ENCODE measurements at places on chromosomes 7 and 10.
A peak's percentile ranks its signal among the peaks of the same experiment; 100 is the strongest.

DNA sequence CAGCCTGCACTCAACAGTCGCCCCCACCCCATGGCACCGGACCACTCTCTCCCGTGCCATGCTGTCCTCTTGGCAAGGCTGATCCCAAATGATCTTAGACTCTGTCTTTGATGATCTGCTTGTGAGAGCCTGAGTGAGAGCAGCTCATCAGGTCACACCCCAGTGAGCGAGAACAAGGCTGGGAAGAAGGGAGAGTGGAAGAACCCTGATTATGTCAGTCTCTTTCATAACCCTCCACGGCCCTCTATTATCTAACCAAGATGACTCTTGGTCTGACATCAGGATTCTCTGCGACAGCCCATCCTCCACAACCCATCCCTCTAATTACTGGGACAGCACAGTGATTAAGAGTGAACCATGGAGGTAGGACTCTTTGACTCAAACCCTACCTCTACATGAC, 53.1 kb upstream of the C7orf33 start:
- DNase-seq, result peak; percentile 67

- no peak for DNase-seq
These were observed 67.8 kb downstream of the TAF3 start for GRCh38 chr10:7886056-7886455.

GRCh38 chr10:66058594-66058993, 867.2 kb upstream of the LRRTM3 start:
- no peak for DNase-seq

DNA sequence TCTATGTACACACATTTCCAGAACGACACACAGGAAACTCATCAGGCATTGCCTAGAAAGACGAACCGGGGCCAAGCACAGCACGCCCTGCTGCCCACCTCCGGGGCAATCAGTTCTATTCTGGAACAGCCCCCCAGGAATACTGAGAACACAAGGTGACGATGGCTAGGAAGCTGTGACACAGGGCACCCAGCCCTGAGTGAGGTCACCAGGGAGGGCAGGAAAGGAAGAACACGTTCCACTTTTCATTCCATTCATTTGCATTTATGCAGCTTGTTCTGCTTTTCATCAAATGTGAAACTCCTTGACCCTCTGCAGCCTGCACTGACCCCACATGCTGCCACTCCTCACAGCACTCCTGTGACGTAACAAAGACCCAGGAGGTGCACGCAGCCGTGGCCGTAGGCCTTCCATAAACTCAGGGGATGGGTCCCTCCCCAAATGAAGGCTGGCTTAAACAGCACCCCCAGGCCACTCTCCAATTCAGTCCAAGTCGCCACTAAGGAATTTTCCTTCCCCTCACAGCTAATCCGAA, 28.9 kb downstream of the MAD1L1 start:
- DNase-seq, result no peak

DNA sequence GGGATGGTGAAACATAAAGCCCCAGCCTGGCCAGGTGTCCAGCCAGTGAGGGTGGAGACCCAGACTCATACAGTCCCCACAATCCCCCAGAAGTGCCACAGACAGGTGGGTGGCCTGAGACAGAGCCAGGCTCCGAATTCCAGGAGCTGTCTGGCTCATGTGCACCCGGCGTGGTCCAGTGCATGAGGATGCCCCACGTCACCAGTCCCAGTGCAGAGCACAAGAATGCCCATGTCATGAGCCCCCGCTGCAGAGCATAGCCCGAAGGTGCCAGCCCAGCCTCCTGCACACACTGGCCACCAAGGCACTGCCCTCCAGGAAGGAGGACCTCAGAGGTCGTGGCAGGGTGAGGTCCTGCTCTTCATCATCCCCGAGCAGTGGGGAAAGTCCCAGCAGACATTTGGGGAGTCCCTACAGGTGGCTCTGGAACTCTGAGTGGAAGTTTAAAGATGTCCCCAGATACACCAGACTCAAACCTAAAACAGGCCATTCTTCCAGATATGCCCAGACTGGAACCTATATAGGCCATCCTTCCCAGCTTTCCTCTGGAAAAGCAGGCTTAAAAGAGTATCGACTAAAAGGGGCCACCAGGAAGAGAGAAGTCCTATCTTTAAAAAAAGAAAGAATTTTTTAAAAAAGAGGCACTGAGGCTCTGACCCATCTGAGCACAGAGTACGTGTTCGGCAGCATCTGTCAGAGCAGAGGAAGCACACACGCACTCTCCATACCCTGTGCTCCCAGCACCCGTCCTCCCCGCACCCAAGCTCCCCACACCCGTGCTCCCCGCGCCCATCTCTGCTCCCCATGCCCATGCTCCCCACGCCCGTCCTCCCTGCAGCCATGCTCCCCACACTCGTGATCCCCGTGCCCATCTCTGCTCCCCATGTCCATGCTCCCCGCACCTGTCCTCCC, 11.5 kb downstream of the DIP2C start:
- no peak for DNase-seq

- no peak for DNase-seq
These were observed 31.4 kb downstream of the TCERG1L start for GRCh38 chr10:131280101-131280500.

GRCh38 chr7:38178004-38178694, at the start of gene STARD3NL:
STARD3NL (plus strand) TSS chr7:38178245; CDS start chr7:38207505, 29,260 bp downstream.
- DNase-seq, result peak; percentile 100

GRCh38 chr7:30164567-30164966, 29.8 kb downstream of the MTURN start:
- DNase-seq, result peak; percentile 84

- no peak for DNase-seq
These were observed 95.2 kb upstream of the ZNF716 start for GRCh38 chr7:57354679-57355338.

GRCh38 chr10:118003126-118003525, 43.6 kb downstream of the RAB11FIP2 start:
- no peak for DNase-seq

GRCh38 chr10:7230951-7231350, 179.9 kb downstream of the SFMBT2 start:
- DNase-seq, result no peak

DNA sequence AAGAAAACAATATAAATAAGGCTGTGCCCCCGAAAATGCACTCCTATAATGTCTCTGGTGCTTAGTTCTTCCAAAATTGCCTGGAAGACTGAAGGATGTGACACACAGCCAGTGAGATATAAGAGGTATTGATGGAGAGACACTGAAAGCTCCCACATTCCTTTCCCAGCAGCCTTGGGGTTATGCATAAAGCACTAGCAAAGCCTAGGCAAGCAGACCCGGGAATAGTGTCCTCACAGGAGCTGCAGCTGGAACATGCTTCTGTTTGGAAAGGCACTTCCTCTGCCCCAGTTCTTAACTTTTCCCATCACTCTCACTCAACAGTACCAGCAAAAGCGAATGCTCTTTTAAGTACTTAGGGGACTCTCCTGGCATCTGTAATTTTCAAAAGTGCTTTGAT, 178.0 kb downstream of the AMPH start:
- peak; percentile 8 for DNase-seq

DNA sequence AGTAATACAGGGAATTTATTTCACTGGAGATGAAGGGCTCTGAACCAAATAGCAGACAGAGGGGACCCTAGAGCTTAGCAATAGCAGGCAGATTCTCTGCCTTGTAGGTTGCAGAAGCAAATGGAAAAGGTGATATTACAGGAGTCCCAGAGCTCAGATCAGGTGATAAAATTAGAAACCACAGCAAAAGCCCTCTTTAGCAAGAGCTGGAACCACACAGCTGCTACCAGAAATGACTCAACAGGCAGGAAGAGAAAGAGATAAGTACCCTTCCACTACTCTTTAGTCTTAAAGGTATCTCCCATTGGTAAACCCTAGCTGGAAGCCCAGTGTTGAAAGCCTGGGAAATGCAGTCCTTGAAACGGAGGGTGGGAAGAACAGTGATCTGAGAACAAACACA, 535.6 kb upstream of the GHITM start:
- no peak for DNase-seq

- peak; percentile 17 for DNase-seq
These were observed 455.6 kb upstream of the ANKRD30A start for GRCh38 chr10:36669615-36670352.

- DNase-seq, result no peak
These were observed 163.7 kb upstream of the AOAH start for GRCh38 chr7:36887969-36888368.

DNA sequence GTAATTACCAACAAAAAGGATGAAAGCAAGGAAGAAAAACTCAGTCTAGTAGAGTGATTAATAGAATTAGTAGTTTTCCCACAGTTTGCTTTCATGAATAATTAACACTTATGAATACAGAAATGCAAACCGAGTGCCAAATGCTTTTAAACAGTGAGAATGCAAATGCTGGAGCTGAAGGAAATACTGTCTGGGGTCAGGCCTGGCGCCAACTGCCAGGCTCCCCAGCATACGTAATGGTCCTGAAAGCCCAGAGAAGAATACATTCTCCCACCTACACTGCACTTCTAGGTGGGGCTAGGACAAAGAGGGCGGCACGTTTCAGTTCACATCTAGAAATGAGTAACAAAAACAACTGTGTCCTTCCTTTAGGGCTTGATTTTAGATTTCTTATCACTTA, 30.0 kb downstream of the GLUD1 start:
- DNase-seq, result no peak

GRCh38 chr10:5691786-5692185, 7.1 kb downstream of the TASOR2 start:
- no peak for DNase-seq

- DNase-seq, result peak; percentile 58
These were observed 185.6 kb downstream of the ANK3 start for GRCh38 chr10:60203993-60204618.

DNA sequence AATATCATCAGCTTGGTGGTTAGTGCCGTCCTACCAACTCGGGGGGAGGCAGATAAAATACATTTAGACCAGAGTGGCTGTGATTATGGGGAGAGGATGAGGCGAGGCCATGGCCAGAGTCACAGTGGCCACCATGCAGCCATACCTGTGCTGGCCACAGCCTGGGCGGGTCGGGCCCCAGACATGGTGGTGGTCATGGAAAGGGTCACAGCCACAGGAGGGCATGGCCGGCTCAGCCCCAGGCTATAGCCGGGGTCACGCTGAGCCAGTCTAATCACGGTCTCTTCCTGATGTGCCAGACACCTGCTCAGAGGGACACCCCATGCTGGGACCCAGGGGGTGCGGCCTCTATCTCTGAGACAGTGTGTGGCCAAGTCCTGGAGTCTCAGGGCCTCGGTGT, 10.2 kb downstream of the ADGRA1 start:
- DNase-seq, result no peak

- DNase-seq, result no peak
These were observed 1.3 kb upstream of the SCD start for GRCh38 chr10:100345570-100346330.

DNA sequence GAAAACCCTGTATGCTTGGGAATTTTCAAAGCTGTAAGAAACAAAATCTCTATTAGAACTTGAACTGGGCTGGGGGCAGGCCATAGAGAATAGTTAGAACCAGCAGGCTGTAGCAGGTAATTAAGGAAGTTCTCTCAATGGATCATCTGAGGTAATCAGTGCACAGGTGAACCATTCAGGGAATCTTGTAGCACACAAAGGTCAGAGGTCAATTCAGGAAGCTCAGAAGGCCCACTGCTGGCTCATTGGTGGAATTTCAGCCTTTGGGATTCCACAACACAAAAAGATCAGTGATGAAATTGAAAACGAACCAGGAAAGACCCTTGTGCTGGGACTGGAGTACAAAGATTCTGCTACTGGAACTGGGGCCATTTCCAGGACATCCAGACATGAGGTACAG, 82.0 kb downstream of the TMEM168 start:
- peak; percentile 19 for DNase-seq

GRCh38 chr10:95663496-95663895, 7.0 kb upstream of the ALDH18A1 start:
- no peak for DNase-seq

GRCh38 chr7:47953822-47954221, 5.6 kb upstream of the PKD1L1 start:
- no peak for DNase-seq

- peak; percentile 87 for DNase-seq
These were observed 938 bp upstream of the CADPS2 start for GRCh38 chr7:122887198-122887597.

DNA sequence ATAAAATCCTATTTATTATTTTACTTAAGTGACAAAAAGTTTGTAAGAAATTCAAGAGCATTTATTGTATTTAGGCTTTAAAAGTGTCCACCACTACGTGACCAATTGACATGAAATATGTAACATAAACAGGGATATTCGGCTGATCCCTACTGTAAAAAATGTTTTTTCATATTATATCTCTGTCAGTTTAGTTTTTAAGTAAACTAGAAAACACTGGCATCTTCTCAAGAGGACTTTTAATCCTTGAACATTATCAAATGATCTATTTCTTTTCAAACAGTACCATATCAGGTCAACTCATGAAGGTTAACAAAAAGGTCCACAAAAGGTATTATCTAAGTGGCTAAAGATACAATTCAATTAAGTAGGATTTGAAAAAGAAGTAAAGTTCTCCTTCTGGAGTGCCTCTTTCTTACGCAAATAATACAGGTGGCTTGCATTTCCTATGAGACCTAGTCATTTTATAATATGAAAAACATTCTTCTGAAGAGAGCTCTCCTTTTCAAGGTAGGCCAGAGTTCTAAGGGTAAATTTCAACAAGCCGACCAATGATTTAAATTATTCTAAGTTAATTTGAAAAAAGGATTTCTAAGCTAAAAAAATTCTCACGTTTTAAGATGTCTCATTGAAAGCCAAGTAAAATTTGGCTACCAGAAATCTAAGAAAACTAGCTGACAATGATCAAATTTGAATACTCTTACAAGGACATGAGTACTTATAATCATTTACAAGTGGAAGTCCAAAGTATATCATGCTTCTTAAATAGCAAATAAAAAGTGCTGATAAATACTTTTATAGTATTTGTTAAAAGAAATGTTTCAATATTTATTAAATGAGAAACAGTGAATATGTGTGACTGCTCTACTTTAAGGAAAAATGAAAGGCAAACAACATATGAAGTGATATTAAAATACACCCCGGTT, 133.5 kb downstream of the NRBF2 start:
- peak; percentile 68 for DNase-seq

DNA sequence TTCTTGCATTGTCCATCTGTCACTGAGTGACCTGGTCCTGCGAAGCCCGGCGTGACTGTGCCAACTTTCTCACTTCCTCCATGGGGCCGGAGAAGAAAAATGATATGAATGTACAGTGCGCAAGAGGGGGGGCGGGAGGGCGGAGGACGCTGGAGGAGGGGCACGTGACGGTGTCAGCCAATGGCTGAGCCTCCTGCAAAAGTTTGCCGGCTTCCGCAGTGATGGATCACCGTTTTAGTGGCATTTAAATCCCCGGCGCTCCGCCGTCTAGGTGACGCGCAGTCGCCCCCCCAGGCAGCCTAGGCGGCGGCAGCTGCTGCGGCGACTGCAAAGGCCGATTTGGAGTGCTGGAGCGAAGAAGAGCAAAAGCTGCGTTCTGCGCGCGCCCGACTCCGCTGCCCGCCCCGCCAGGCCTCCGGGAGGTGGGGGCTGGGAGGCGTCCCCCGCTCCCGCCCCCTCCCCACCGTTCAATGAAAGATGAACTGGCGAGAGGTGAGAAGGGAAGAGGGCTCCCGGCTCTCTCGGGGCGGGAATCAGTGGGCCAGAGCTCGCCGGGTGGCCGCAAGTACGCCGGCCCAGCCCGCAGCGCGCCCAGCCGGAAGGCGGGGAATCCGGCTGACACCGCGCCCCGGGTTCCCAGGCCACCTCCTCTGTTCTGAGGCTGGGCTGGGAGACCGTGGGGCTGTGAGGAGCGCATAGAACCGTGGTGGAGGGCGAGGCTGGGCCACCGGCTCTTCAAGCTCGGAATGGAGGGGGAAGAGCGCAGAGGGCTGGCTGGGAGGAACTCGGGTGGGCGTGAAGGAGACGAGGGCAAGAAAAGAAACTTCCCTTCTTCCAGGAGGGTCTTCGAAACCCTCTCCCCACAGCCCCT, at the start of gene HOXA1:
TSS of gene HOXA1 (minus strand) at position 104 of the 871 bp plus-strand sequence. CDS start at position 16, 88 bp downstream.
- peak; percentile 71 for DNase-seq

GRCh38 chr7:87627634-87627994, 584 bp upstream of the RUNDC3B start:
- DNase-seq, result no peak

All from eye (tissue), 1 donor.